CD4-positive, alpha-beta T cell (primary cell): ENCODE measurements at places on chromosomes 6 and 20.

DNA sequence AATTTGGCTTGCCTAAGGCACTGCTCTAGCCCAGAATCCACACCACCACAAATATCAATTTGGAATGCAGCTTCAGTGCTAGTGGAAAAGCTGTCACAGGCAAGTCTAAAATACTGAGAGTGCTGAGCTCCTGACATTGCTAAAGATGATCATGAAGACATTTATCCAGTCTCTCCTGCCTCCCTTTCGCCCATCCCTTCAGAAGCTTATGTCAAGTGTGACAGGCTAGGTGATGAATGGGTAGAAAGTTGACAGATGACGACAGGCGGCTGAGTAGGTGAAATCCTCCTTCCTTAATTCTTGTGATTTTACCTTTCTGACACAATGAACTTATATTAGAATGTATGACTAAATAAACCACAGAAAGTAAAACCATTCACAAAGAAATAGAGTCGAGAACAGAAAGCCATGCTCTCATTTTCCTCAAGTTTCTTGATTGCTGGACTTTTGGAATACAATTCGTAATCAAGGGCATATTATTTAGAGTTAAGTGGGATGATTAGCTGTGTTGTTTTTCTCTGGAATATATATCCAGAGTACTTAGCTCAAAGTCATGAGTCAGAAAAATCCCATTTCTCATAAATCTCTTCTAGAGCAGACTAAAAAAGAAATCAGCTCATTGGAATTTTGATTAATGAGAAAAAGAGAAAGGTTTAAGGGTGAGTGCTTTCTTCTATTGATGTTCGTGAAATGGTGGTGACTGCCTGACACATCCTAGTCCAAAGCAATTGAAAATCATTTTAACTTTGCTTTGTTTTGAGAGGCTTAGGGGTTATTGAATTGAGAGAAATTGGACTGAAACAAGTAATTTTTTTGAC is 1228.2 kb upstream of the CITED2 start:
- no peak for DNase-seq

DNA sequence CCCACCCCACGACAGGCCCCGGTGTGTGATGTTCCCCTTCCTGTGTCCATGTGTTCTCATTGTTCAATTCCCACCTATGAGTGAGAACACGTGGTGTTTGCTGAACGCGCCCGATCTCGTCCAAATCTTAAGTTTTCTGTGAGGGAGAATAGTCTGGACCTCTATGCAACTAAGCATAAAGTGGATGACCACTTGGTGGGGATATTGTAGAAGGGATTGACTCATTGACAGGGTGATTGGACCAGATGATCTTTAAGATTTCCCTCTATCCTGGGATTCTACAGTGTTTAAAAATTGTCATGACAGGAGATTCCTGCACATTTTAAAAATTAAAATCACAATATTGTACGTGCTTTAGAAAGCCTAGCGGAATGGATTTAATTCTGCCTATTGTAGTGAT is 141.3 kb downstream of the TRMT11 start:
- no peak for DNase-seq

DNA sequence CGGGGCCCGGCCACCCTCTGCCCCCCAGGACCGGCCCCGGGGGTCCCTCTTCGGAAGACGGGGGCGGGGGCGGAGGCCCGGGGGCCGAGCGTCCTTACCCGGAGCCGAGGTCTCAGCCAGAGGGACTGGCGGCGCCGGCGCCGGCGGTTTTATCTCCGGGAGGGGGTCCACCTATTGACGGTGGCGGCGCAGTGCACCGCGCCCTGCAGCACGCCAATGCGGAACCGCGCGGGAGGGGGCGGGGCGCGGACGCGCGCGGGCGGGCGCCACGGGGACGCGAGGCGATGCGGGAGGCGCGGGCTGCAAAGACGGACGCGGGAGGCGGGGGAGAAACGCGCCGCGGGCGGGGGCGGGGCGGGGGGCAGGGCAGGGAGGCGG is at the start of gene EEF1A2:
Gene EEF1A2 (minus strand): TSS at position 124 of the 378 bp plus-strand sequence. CDS start 1,320 bp downstream, outside the sequence.
- DNase-seq, result peak; percentile 41

DNA sequence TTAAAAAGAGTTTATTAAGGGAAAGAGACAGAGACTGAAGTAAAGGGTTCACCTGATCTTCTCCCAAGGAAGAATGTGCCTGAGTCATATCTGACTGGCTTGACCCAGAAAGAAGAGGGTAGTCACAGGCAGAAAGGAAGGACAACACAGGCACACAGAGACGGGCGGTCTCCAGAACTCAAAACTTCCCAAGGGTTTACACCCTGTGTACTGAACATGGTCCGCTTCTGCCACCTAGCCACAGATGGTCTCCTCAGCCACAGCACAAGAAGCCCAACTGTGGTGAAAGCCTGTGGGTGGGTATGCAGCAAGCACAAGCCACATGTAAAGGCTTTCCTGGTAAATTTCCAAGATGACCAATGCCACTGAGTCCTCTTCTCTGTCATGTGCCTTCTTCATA is 17.2 kb downstream of the UNC5CL start:
- no peak for DNase-seq

DNA sequence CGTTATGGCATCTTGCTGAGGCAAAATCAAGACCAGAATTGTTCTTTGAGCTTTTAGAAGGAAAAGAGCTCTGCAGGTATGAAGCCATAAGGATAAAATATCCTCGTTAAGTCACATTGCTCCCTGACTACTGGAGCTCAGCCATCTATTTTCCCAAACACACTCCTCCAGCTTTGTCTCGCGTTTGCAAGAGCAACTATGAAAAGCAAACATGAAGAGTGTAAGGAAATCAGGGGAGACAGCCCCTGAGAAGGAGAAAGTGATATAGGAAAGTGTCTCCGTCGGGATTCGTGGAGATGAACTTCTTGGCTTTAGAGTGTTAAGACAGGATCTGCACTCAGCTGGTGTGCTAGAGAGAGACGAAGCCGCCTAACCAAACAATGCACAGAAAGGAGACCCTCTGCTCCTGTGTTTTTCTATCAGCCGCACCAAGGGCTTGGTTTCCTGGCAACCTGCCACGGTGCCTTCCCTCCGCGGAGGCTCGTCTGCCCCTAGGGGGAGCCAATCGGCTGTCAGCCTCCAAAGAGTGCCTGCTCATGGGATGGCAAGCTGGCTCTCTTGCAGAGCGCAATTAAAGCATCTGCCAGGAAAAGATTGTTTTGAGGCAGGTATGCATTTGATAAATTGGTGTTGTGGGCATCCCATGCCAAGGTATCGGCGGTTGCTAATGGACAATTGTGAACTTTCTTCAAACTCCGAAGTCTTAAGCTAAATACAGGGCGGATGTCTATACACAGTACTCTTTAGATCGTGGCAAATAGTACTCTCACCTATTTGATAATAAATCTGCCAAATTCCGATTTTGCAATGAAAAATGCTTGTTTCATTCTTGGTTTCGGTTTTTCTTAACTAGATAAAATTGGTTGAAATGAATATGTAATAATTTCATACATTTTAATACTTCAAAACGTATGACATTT is 603.2 kb downstream of the RNF144B start:
- DNase-seq, result peak; percentile 2

DNA sequence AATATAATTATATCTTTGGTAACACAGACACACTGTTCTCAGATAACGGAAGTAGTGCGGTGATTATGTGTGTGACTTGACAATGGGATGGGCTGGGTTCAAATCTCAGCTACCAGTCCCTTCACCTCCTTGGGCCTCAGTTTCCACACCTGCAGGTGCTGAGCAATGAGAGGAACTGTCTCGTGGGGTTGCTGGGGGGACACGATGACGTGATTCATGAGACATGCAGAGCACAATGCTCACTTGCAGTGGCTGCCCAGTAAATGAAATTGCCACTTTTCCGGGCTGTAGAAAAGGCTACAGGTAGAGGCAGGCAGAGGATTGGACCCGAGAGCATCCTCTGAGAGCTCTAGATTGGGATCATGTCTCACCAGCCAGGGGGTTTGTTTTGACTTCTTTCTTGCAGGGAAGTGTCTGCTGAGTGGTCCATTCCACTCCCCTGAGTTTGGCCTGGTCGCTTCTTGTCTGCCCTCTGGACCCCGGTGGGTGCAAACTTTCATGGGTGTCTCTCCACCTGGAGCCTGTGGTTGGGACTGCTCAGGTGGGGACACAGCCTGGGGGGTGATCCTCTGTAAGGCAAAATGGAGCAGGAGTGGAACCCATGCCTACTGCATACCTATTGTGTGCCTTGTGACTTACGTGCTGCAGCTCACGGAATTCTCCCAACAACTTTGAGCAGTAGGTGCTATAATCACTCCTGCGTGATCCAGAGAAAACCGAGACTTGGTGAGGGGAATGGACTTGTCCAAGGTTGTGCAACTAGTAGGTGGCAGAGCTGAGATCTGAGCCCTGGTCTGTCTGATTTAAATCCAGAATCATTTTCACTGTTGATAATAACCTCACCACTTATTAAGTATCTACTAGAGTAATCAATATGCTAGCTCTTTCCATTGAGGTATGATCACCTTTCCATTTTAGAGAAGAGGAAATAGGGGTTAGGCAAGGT is 147.2 kb downstream of the CEBPB start:
- DNase-seq, result no peak

- no peak for DNase-seq
Observed at GRCh38 chr6:71889366-71889765, 3.0 kb downstream of the RIMS1 start.

DNA sequence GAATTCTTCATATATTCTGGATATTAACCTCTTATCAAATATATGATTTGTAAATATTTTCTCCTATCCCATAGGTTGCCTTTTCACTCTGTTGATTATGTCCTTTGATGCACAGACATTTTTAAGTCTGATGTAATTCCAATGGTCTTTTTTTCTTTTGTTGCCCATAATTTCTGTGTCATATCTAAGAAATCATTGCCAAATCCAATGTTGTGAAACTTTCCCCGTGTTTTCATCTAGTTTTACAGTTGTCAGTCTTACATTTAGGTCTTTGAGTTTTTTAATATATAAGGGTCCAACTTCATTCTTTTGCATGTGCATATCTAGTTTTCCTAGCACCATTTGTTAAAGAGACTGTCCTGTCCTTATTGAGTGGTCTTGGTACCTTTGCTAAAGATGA is 111.5 kb downstream of the SESN1 start:
- DNase-seq, result no peak

DNA sequence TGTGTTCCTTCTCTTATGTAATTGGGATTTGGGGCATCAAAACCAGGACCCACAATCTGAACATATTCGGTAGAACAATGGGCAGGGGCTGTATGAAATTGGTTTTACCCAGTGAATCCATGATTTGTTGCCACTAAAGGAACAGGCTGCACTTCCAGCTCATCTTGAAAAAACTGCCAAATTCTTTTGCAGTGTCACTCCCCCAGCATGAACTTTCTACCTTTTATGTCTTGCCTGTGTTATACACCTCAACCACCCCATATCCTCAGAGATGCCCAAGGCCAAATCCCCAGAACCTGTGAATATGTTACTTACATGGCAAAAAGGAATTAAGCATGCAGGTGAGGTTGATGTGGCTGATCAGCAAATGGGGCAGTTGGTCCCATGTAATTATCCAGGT is 280.2 kb upstream of the ECI2 start:
- DNase-seq, result no peak

DNA sequence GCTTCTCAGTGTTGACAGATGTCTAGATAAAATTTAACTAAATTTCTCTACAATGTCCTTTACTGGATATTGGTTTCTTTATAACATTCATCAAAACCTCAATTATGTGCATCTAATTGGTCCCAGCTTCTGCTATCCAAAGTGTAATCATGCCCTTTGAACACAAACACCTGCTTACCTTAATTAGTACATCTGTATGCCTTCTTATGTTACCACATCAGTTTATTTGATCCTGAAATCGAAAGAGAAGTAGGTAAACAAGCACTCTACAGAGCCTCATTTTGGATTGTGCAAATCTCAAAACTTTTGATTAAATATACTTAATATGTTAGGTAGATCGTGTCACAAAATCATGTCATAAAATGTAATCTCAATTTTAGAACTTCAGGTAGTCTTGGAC is 36.5 kb downstream of the TAB2 start:
- DNase-seq, result no peak
